ENCODE measurements at places on chromosomes 2 and 18.

DNA sequence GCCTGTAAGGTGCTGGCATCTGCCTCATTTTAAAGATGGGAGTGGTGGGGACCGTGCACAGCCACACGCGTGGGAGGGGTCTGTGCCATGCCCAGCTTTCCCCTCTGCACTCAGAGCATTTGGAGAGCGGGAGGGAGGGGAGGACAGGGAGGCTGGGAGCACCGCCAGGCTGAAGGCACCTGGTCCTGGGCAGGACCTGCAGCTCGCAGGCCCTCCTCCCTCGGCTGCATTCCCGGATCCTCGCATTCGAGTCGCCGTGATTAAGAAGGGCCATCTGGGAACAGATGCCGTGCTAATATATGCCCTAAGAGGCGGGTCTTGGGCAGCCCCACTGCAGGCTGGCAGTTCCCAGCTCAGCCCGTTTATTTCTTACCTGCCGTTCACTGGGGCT is 84.0 kb downstream of the PTGR3 start:
- DNase-seq = no peak

GRCh38 chr2:239518286-239519088 is 117.7 kb upstream of the HDAC4 start:
- DNase-seq = no peak

GRCh38 chr2:59249441-59250306 is 1008.5 kb upstream of the FANCL start:
- DNase-seq = peak; percentile 45

- no peak for DNase-seq
Measured at GRCh38 chr2:19864381-19864780, 37.4 kb downstream of the TTC32 start.

DNA sequence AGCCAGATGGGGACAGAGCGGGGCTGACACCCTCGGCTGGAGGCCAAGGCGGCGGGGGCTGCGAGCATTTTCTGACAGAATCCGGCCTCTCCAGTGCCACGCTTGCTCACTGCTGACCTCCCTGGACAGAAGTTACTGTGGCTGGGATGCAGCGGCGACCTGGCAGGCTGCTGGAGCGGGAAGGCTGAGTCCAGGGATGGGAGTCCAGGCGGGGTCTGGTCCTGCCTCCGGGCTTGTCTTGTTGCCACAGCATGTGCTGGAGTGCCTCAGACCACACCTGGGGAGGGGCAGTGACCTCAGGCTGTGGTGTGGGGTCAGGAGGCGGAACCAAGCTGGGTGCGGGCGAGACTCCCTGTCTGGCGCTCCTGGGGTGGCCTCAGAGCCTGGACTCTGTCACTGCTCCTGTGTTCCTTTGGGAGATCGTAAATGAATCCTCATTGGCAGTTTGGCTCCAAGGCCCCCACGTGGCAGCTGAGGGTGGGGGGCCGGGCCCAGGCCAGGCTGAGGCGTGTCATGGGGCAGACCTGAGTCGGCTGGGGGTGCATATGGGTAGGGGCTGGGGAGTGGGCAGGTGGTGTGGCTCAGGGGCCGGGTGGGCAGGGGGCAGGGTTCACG is 5.5 kb downstream of the BOK start:
- no peak for DNase-seq
